ENCODE measurements at places on chromosomes 6 and 20.

DNA sequence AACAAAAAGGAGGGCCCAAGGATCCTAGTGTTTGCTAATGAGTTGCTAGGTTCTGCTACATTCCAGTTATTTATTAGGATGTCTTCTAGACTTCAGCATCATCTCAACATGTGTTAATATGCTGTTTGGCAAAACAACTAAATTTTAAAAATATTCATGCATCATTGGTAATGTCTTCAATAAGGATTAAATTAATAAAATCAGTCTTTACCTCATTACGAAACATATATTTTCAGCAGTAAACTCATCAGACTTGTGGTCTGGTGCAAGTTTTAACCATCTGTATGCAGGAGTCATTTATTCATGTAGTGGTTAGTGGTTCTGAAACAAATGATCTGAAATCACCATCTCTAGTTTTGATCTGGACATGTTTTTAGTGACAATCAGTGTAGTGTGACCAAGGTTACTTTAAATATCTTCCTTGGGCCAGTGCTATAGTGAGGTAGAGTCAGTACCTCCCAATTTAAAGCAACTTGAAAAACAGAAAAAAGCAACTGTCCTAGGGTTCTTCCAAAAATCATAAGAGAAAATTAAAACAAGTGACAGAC lies 85.0 kb upstream of the KCNK16 start:
- no peak for DNase-seq

DNA sequence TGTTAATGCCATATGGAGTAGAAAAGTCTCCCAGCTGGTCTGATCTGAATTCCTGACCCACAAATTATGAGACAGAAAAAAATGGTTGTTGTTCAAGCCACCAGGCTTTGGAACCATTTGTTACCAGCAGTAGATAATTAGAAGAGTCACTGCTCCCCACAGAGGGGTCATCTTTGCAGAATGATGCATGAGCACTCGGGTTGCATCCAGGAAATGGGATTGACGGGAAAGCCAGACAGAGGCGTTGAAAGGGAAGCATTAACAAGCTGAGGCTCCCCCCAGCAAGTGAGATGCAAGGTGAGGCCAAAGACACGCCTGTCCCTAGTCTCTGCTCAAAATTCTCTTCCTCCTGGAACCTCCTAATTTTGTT lies 182.5 kb downstream of the SYNDIG1 start:
- no peak for DNase-seq

DNA sequence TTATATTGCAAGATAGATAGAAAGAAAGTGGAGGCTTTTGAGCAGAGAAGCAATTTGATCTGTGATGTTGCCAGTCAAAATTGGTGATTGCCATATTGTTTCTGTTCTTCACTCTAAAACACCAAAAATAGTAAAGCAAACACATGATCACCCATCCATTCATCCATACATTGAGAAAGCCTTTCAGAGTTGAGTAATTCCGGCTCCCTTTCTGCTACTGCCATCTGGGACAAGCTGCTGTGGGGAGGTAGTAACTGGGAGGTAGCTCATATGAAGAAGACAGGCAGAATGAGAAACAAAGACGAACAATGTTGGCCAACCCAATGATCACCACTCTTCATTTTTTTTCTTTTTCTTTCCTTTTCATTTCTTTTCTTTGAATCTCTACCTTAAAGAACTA lies 51.1 kb upstream of the HBS1L start:
- no peak for DNase-seq

GRCh38 chr6:30470968-30471367 lies 18.3 kb upstream of the HLA-E start:
- DNase-seq: no peak

- DNase-seq: no peak
Observed at GRCh38 chr6:116036885-116037284, 23.8 kb downstream of the FRK start.

GRCh38 chr6:127851197-127851596 lies 49.7 kb downstream of the THEMIS start:
- no peak for DNase-seq

DNA sequence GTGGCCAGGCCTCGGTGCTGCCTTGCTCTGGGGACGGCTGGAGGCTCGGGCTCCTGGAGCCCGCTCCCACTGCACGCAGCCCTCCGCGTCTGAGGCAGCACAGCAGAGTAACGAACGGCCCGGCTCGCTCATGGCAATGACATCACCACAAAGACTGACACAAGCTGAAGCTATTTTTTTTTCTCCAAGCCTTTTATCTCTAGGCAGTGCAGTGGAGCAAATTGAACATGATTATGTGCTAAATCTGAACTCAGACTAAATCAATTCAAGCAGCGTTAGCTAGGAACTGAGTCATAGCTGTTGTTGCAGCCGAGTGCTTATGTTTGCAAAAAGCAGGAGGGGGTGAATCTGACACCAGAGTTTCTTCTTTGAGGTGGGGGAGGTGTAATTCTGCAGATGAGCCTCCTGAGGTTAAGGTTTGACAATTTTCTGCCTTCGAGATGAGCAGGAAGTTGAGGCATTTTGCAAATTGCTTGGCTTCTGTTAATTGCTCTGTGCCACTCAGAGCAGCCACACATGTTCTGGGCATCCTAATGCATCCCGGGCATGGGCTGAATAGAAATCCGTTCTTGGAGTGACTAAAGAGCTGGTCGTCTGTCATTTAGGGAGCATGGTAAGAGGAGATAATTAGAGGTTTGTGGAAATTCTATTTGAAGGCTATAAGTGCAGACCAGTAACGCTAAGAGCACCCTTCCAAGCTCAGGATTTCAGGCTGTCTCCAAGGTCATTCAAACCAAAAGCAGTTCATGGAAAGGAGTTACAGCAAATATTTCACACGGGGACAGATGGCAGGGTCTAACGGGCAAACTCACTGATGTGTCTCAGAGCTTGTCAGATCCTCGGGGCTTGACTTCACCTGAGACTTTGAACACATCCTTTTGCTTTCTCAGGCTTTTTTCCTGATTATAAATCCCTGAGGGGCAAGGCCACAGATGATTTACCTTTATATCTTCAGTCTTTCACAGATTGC lies 155.1 kb upstream of the ENPP5 start:
- no peak for DNase-seq

DNA sequence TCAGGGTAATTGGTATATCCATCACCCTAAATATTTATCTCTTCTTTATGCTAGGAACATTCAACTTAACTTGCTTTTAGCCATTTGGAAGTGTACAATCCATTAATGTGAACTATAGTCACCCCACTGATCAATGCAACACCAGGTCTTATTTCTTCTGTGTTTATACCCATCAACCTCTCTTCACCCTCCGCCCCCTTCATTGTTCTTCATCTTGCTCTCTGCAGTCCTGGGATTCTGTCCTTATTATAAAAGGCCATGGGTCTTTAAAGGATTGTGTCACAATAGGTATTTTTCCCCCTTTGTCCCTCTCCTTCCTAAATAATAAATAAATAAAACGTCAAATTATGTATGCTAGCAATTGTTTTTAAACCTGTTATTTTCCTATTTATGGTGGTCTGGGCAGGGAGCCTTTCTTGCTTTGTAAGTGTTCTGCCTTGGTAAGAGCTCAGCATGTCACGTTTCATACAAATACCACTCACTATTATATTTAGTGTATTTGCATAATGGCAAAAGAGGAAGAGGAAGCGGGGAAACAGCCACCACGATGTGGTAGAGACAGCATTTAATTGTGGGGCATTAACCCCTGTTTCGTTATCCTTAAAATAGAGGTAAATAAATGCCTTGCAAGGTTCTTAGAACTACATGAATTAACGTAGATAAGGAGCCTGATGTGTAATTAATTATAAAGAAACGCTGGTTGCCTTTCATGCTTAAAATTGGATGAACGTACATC lies 1.9 kb downstream of the ABRACL start:
- DNase-seq: no peak

GRCh38 chr6:39910744-39911143 lies 23.5 kb downstream of the MOCS1 start:
- DNase-seq: no peak

GRCh38 chr6:155693573-155694418 lies 238.2 kb upstream of the NOX3 start:
- no peak for DNase-seq

GRCh38 chr6:4662886-4663285 lies 113.3 kb upstream of the CDYL start:
- DNase-seq: no peak

- DNase-seq: no peak
Observed at GRCh38 chr6:8274226-8274625, 161.1 kb downstream of the SLC35B3 start.

GRCh38 chr6:168507730-168508129 lies 66.7 kb downstream of the SMOC2 start:
- no peak for DNase-seq

GRCh38 chr20:36775196-36775595 lies 1.6 kb upstream of the DSN1 start:
- no peak for DNase-seq

GRCh38 chr20:63296531-63297299 lies 3.7 kb downstream of the COL20A1 start:
- no peak for DNase-seq
